ENCODE measurements at places on chromosomes 5 and 9.

GRCh38 chr9:34929506-34930102 lies 28.5 kb upstream of the PHF24 start:
- DNase-seq, result peak; percentile 2

GRCh38 chr5:116502138-116502537 lies 72.5 kb downstream of the SEMA6A start:
- no peak for DNase-seq

DNA sequence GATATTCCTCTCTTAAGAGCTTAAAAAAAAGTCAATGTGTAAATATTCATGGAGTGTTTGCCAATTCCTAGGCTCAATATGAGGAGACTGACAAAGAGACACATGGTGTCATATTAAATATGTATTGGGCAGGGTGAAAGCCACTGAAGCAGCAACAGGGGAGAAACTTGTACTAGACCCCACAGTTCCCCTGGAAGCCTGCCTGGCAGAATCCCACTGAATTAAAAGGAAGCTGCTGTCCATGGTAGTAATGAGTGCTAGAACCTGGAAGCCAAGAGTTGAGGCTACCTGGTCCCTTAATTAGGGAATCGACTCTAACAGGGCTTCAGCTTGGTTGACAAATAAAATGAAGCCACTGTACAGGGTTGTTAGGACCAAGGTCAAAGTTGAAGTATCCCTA lies 129.4 kb upstream of the GPR151 start:
- no peak for DNase-seq

- DNase-seq, result no peak
Measured at GRCh38 chr5:153530357-153531143, 40.1 kb downstream of the GRIA1 start.

DNA sequence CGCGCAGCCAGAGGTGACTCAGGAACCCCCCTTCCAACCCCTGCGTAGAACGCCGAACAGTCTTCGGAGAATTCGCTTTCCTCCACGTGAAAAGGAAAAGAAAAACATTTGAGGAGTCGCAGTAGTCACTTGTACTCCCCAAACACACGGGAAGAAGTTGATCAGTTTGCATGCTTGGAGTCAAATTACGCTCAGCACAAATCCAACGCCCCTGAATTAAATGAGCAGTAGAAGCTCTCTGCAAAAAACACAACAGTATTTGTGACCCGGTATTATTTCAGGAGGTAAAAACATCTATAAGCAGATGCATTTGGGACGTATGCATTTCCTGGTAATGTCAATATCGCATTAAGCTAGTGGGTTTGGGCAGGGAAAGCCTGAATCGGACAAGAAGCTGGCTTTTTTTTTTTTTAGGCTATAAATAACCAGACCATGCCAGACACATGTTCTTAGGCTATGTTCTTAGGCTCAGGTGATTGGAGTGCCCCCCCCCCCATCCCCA lies 854 bp upstream of the ARL15 start:
- no peak for DNase-seq

DNA sequence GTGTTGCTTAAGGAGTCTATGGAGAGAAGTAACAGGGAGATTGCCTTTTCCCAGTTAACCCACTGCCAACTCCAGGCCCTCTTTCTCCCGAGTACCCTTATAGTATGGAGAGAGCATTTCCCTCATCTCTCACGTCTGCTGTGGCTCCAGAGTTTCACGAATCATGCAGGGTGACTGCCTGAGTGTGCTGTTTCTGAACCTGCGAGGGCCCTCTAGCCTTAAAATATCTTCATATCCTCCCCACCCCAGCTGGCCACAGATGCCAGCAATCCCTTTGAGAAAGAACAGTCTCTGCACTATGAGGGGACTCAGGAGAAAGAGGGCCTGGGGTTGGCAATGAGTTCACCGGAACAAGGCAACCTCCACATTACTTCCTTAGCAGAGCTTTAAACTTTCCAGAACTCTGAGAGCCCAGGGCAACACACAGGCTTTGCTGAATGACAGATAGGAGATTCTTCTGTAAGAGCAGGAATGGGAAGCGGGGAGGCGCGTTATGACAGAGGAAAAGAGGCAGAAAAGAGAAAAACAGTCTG lies 81.6 kb upstream of the ANKH start:
- no peak for DNase-seq

- no peak for DNase-seq
Measured at GRCh38 chr9:108103046-108103693, 613.6 kb upstream of the KLF4 start.

GRCh38 chr5:135759149-135759784 lies 75.2 kb upstream of the SLC25A48 start:
- no peak for DNase-seq

DNA sequence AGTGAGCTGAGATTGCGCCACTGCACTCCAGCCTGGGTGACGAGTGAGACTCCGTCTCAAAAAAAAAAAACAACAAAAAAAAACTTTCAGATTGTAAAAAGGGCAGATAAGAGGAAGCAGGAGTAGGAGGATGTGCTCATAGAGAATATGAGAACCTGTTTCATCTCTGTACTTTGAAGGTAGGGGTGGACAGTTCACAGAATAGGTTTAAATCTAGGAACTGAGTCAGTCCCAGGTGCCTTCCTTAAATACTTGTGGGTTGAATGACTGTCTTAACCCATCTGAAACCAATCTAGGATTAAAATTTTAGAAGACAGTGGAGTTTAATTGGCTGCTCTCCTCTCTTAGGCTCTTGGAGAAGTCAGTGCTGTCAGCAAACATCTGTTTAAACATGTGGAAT lies 12.4 kb downstream of the POLK start:
- no peak for DNase-seq

- no peak for DNase-seq
Measured at GRCh38 chr5:139104577-139105276, 93.4 kb downstream of the SIL1 start.

DNA sequence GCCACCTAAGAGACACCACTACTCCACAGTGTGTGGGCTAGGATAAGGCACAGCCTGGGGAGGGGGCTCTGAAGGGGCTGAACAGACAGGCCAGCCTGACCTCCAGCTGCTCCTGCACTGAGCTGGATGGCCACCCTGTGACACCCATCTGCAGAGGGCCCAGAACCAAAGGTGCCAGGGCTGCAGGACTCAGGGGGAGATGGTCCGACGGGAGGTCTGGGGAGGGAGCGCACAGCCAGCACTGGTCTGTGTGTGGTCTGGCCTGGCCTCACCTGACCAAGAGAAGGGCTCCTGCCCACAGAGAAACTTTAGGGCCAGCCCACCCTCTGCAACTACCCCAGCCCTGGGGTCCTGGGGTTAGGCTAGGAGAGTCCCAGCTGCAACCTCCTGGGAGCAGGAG lies 789 bp downstream of the LTC4S start:
- DNase-seq, result no peak

DNA sequence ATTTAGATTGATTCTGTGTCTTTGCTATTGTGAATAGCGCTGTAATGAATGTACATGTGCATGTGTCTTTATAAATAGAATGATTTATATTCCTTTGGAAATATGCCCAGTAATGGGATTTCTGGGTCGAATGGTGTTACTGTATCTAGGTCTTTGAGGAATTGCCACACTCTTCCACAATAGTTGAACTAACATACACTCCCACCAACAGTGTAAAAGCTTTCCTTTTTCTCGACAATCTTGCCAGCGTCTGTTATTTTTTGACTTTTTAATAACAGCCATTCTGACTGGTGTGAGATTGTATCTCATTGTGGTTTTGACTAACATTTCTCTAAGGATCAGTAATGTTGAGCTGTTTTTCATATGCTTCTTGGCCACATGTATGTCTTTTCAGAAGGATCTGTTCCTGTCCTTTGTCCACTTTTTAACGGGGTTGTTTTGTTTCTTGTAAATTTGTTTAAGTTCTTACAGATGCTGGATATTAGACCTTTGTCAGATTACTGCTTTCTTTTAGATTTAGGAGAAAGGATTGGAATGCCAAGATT lies 125.0 kb upstream of the NR5A1 start:
- no peak for DNase-seq

- no peak for DNase-seq
Measured at GRCh38 chr5:106288979-106289378, 1381.8 kb downstream of the EFNA5 start.
